NCI-H187 treated with DMSO at 0.1 percent for 48 hours (cell line): ENCODE measurements at places on chromosomes 16 and 17.

DNA sequence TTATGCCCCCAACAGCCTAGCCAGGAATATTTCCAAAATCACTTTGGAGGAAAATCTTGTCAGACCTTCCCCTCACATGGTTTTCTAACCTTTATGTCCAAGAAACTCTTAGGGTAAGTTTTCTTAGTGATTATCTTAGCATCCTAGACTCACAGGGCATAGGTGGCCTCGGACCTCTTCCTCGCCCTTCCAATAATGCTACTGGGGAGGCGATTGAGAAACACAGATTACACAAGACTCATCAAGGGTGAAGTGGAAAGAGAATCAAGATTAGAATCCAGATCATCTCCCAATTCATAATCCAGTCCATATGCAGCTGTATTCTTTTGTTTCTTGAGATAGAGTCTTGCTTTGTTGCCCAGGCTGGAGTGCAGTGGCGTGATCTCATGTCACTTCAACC, 358.4 kb upstream of the CDH5 start:
- DNase-seq: no peak

GRCh38 chr17:21263376-21263775, 10.2 kb upstream of the NATD1 start:
- no peak for DNase-seq

DNA sequence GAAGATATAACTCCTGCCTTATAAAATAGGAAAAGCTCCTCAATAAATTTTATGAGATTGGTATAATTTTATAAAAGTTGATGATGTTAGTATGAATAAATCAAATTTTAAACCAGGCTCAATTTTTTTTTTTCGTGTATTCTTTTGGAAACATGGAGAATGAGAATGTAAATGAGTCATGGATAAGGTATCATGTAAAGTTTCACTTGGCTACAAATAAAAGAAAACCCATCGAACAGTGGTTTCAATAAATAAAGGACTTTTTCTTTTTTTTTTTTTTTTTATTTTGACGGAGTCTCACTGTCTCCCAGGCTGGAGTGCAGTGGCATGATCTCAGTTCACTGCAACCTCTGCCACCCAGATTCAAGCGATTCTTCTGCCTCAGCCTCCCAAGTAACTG, 67.3 kb downstream of the PHKB start:
- DNase-seq: no peak

GRCh38 chr17:43587647-43588046, 41.5 kb upstream of the ETV4 start:
- DNase-seq: no peak

DNA sequence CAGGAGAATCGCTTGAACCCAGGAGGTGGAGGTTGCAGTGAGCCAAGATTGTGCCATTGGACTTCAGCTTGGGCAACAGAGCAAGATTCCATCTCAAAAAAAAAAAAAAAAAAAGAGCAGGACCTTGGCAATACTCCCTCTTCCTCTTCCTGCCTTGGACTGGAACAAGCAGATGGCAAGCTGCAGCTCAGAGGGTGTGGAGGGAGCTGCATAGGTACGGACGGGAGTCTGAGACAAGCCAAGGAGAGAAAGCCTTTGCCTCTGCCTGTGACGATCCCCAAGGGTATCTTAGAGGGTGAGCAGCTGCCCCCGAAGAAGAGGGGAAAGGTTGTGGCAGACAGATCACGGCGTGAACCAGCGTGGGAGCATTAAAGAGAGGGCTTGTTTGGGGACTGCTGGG, 109.2 kb downstream of the AIPL1 start:
- no peak for DNase-seq

DNA sequence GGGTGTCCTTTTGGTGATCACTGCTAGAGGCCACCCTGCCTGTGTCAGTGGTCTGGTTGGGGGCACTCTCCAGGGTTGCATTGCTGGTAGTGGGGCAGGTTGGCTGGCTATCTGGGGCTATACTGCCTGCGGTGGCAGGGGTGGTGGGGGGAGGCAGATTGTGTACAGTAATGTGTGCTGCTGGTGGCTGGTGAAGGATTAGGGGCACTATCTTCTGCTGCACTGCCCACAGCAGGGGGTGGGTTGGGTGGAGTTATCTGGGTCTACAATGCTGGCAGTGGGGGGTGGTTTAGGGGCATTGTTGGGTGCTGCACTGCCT, 204.0 kb upstream of the WSB1 start:
- no peak for DNase-seq

- DNase-seq: no peak
Measured at GRCh38 chr16:3854750-3855541, 25.6 kb downstream of the CREBBP start.

- DNase-seq: no peak
Measured at GRCh38 chr16:58756650-58757332, 22.7 kb upstream of the GOT2 start.

DNA sequence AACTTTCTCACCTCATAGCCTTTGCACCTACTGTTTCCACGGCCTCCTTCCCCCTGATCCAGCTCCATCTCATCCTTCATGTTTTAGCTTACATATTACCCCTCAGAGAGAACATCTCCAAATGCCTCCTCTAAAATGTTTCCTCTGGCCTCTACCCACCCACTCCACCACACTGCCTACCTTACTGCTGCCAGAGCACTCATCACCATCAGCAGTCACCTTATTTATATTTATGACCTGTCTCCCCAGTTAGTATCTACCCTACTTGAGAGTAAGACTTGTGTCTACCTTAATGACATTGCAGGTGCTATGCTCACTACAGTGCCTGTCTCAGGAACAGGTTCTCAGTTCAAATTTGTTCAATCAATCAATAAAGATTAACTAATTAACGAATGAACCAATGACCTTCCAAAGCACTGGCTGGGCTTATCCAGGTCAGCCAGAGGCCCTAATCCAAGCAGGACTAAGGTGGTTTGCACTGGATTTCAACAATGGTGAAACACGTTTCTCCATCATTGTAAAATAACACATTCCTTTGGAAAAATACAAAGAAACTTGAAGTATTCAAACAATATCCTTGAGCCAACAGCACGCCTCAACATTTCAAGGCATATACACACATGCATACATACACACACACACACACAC, 41.1 kb downstream of the AMFR start:
- no peak for DNase-seq

DNA sequence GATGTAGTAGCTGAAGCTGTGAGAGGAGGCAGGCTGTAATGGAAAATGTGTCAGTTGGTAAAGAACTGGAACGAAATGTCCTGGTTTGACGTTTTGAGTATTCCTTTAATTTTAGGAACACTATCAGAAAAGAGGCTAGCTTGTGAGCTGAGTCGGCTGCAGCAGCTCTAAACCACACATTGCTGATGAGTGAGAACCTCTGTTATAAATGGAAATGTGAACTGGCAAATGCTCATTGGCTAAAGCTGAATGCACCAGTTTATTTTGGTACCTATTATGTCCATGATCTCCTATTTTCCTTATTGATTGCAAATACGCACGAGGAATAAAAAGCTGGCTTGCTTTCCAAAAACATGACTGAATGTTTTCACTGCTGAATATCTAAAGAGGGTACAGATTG, 11.0 kb upstream of the WIPI1 start:
- no peak for DNase-seq

DNA sequence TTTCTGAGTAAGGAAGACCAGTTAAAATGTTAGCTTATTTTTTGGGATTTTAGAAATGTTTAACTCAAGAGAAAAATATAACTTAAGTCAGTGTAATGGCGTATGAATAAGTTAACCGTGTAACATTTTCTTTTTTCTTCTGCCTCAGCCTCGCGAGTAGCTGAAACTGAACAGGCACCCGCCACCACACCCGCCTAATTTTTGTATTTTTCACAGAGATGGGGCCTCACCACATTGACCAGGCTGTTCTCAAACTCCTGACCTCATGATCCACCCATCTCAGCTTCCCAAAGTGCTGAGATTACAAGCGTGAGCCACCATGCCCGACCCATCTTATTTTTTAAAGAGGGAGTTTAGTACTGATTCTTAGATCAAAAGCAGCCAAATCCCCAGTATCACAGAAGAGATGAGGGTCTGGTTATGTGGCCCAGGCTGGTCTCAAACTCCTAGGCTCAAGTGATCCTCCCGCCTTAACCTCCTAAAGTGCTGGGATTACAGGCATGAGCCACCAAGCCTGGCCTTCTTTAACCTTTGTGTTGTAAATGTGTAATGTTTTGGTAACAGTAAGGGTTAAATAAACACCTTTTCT, 16.8 kb downstream of the PITPNC1 start:
- DNase-seq: no peak

GRCh38 chr16:11093572-11094074, 149.3 kb downstream of the CLEC16A start:
- no peak for DNase-seq

DNA sequence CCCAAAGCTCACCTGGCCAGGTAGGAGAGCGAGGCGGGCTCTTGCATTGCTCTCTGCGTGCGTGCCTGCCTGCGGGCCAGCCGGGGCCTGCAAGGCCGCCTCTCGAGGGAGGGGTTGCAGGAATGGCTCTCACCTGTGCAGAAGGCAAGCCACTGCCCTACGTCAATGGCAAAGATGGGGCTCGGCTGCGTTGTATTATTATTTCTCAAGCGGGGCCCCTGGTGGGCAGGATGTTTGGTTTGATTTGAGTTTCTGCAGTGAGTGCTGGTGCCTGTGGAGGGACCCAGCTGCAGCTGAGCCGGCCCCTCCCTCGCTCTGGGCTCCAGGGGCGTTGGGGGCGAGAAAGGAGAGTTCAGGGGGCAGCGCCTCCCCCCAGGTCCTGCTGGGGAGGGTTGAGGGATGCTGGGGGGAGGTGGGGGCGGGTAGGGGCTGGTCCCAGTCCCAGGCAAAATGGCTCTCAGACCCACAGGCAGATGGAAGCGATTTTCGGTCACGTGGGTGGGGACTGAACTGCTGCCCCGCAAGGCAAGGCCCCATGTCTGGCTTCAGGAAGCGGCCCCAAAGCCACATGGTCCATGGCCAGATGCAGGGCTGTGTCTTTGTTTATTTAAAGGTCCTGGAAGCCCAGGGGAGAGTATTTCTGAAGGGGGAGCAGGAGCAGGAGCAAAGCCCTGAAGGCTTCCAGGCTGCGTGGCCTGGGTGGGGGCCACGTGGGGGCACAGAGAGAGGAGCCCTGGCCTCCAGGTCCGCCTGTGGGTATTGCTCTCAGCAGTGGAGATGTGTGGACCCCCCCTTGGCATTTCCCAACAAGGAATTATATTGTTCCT, 338.8 kb downstream of the SEC14L1 start:
- DNase-seq: no peak

- DNase-seq: no peak
Measured at GRCh38 chr17:44581868-44582267, 24.6 kb downstream of the FZD2 start.

GRCh38 chr17:32777436-32777835, 99.5 kb downstream of the MYO1D start:
- no peak for DNase-seq

- DNase-seq: no peak
Measured at GRCh38 chr17:79276821-79277220, 202.2 kb downstream of the ENGASE start.
